Dorsolateral prefrontal cortex (tissue), 122 donors: ENCODE measurements at places on chromosomes 5 and 9. TPM values are rescaled to one million over a fixed set of nuclear protein-coding genes. Genes with fewer than 3 reads are reported as not detected.

DNA sequence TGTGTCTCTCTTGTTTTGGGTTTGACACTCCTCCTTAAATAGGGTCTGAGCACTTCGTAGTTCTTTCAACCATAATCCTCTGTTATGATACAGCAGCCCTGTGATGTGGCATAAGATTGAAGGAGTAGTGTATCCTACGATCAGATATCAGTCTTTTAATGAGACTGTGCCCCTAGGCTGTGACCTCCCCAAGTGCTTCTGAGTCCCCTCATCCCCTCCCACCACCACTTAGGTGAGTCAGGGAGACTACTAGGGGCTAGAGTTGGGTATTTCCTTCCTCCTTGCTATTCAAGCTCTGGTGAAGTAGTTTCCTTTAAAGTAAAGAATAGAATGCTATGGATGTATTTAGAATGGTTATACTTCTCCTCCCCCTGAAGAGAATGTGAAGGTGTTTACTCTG, 637.2 kb upstream of the GRAMD2B start:
- no peak for DNase-seq

FOXD4L5 gene
- 1.5 TPM for total RNA-seq

DNA sequence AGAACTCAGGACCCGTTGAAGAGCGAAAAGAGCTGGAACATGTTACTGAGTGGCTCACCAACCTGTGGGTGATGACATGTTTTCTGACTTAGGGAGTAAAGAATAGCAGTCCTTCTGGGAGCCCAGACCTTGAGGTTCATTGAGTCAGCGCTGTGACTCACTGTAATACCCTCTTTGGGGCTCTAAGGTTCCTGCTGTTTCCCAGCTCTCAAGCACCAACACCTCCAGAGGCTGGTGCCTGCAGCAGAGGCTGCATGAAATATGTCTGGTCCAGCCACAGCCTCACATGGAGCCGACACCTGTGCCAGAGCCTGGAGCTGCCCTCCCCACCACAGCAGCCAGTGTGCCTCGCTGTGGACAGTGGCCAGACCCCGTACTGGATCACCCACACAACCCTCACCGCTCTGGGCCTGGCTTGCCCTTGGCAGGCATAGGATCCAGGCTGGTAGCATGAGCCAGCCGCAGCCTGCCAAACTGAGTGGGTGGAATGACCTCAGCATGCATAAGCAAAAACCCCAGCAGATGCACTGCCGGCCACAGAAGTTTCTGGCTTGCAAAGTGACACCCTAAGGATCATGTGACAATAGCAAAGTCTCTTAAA, 143.5 kb upstream of the MRPS30 start:
- no peak for DNase-seq

NUTM2F gene
- total RNA-seq = not detected

COL5A1 gene
- 2.8 TPM for total RNA-seq

GRCh38 chr5:37886242-37886905, 46.5 kb upstream of the GDNF start:
- no peak for DNase-seq

PCDHGB5 gene
- 7.9 TPM for total RNA-seq

GRCh38 chr9:95505072-95505716, 11.6 kb downstream of the PTCH1 start:
- no peak for DNase-seq

HMMR gene
- 1.7 TPM for total RNA-seq

DNA sequence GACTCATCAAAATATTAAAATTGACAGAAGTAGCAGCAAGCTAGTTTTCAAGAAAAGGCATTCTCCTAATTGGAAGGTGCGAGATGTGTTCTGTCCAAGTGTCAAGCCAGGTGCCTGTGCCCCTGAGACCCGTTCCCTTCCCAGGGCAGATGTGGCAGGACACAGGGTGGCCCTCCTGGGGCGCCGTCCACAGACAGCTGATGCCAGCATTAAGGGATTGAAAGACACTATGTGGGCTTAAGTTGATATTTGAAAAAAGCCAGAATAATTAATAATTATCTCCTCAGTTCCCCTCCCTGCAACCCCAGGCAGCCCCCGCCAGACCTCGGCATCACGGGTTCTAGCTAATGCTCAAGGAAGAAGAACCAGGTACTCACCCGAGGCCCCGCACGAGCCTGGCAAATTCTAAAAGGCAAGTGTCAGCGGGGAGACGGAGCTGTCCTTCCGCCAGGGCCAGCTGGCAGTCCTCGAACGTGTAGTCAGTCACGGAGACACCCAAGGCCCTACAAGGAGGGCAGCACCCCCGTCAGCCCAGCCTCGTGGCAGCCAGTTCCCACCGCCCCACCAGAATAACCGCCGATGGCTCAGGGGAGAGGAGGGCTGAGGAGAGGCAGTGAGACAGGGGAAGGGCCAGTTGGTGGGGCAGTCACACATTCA, 29.1 kb upstream of the SLC6A3 start:
- peak; percentile 26 for DNase-seq

GRCh38 chr5:127685662-127686061, 17.5 kb upstream of the CCDC192 start:
- no peak for DNase-seq

GRM6 gene
- not detected for total RNA-seq

DNA sequence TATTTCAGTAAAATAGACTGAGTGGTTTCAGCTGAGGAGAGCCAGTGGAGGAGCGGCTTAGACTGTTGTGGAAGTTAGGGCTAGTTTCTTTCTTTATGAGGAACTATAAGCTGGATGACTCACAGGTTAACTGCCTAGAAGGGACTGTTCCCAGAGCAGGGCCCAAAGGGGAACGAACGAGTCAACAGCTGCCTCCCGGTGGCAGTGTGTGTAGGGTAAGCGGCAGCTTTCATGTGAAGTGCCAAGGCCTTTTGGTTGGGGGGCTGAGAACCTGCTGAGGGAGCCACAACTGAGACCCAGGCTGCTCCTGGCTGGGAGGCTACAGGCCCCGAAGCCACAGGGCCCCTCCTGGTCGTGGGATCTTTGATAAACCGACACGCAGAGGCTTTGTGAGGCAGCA, 7.0 kb downstream of the SQSTM1 start:
- no peak for DNase-seq

DNA sequence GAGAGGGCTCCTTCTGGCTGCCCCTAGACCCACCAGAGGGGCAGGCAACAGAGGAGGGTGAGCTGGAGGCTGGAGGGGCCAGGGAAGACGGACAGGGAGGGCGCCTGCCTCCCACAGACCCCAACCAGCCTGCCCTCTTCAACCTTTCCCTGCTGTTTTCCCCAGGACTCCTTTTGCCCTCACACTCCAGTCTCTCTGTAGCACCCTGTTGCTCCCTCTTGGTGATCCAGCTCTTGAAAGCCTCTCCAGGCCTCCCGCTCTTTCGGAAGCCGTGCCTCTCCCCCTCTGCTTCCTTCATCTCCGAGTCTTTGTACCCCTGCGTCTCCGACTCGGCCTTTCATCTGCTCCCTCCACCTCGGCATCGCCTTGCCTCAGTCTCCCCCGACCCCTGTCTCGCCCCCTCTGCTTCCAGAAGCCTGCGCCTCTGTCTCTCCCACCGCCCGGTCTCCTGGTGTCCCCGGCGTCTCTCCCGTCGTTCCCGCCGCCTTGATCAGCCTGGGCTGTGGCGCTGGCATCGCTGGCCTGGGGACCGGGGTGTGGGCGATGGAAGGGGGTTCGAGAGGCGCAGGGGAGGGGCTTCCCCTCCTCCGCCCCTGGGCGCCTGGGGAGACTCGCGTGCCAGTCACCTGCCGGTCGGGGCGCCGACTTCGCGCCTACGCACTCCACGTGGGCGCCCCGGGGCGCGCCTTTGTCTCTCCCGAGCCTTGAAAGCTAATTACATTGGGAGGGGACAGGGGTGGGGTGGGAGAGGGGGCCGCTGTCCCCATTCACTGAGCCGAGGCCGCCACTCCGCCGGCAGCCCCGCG, 5.3 kb upstream of the PRDM12 start:
- DNase-seq = no peak

DNA sequence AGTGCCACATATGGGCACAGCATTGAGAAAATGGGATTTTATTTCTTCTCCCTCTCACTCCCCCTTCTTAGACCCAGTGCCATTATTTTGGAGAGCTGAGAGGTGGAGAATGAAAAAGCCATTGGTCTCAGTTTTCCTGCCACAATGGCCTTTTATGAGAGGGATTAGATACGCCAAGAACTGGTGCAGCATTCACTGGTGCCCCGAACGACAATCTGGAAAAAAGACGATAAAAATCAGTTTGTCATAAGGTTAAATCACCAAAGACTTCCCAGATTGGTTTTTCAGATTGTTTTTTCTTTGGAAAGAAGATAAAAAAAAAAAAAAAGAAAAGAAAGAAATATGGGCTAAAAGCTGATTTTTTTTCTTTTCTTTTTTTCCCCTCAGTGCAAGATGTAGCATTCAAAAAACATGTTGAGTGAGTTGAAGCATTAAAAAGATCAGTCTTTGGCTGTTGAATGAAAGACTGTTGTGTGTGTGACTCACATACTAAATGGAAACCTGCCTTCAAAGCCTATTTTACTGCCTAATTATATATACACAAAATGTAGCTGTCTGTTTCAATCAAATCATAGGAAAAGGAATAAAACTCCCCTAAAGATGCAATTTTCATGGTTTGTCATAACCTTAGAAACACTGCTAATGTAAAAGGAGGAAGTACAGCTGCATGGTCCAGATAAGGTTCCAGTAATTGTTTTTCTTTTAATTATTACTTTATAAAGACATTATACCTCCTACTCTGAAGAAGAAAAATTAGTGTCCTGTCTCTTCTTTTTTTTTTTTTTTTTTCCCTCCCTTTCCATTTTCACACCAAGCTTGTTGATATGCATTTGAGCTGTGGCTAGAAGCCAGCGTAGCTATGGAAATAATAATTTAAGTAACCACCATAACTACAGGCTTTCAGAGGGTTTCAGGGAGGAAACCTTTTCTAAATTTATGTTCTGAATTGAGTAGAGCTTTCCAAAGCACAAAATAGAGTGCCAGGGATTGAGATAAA, 27.2 kb upstream of the ZNF608 start:
- no peak for DNase-seq

RMRP gene
- 4,218 TPM for total RNA-seq

DBH gene
- 0.61 TPM for total RNA-seq

KIAA0825 gene
- total RNA-seq = 11.2 TPM

POU5F2 gene
- 5.0 TPM for total RNA-seq

GRCh38 chr5:73189871-73190376, 16.9 kb downstream of the TMEM174 start:
- no peak for DNase-seq

- no peak for DNase-seq
Measured at GRCh38 chr9:99039505-99040182, 65.3 kb upstream of the TGFBR1 start.

DNA sequence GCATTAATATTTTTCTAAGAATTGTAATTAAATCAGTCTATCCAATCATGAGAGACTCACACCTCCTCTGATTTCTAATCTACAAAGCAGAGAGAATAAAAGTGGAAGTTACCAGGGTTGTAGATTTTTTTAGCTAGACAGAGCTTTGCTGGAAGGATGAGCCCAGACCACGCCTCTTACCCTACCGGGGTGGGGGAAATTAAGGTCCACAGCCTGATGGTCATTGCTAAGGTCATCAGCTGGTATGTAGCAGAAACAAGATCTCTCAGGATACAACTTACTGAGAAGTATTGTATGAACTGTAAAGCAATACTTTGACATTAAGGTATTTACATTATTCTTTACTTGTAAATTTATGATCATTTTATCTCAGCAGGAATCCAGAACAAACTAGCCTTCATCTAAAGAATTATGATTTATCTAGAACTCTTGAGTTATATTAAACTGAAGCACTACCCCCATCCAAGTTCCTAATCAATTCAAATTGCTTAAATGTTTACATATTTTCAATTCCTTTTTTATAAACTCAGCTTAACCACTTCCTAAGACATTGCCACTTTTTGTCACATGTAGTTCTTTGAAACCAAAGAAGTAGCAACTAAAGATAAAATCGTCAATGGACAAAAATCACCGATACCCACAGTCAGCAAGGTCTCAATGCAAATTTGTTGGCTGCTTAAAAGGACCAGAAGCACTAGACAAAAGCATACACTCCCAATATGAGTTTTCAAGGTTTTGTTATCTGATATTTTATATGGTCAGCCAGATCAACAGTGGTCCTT, 225.8 kb upstream of the DAPK1 start:
- DNase-seq = no peak

CIZ1 gene
- total RNA-seq = 192 TPM

DNA sequence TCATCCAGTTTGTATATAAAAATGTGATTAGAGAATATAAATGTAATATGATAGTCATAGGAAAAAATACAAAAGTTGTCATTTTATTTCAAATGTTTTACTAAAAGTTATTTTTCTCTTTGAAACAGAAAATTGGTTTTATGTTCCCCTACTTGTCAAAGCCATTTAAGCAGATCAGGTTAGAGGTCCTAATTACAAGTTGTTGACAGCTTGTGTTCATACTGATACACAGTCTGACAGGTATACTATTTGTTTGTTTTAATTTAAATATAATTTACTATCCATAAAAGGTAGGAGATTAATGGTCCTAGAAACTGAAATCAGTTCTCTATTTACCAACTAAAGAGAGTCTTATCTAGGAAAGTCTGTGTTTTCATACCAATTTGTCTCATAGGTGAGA, 250.4 kb upstream of the TMEM161B start:
- DNase-seq = no peak

DNA sequence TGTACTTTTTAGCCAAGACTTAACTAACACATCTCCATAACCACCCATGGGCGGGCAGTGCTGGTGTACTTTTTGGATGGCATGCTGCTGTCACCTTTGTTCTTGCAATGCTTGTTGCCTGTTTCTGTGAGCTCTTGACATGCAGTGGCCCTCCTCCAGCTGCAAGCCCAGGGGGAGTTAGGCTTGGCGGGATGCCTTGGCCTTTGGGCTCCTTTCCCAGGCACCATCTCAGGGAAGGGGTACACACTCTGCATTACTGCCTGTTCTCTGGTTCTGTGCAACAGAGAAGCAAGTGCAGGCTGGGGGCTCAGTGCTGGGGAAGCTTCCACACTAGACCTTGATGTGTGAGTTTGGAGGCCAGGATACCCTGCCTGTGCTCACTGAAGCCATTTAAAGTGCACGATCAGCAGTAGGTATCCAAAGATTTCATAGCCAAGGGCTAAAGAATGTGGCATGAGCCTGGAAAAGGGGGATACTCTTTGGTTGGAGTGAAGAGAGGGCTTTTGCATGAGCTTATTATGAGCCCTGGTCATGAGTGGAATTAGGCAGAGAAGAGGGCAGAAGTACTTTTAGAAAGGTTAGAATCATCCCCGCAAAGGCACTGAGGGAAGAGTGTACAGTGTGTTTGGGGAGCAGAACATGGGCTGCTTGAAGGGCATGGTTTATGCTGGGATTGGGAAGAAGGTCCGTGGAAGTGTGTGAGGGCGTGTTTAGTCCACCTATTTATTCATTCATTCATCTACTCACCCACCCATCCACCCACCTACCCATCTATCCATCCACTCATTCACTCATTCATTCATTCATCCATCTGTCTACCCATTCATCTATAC, 22.5 kb downstream of the PSAT1 start:
- no peak for DNase-seq

GRCh38 chr9:34545497-34545896, 22.7 kb upstream of the ENHO start:
- no peak for DNase-seq

GRCh38 chr5:43425983-43426382, 13.8 kb upstream of the CCL28 start:
- DNase-seq = no peak

DNA sequence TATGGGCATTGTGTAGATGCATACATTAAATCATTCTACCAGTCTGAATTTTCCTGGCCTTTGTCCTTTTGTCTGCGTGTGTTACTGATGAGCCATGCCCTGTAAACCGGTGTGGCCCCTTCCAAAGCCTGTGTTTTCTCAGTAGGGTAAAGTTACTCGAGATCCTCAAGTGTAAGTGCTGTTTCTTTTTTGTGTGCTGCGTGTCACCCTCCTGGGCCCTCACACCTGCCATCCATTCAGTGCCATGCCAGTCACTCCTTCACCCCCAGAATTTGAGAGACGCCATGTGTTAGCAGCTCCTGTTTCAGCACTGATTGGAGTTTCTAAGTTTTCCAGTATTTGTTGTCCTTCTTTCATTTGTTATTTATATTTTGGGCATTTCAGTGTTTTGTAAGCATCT, 288.2 kb downstream of the FANCC start:
- no peak for DNase-seq
